T-helper 2 cell treated with Interferon-gamma antibody and Interleukin-4, amounts not matched to agents 5 μg/mL and 100 μg/mL, for 36 hours (primary cell): ENCODE measurements at places on chromosomes 5 and 9.

- no peaks in the 10 kb centered on the region for H3K4me1 ChIP-seq
- H3K27ac ChIP-seq = no peak overlapping the region
- no peak for DNase-seq
Observed at GRCh38 chr5:83724001-83724400, 3.3 kb upstream of the HAPLN1 start.

DNA sequence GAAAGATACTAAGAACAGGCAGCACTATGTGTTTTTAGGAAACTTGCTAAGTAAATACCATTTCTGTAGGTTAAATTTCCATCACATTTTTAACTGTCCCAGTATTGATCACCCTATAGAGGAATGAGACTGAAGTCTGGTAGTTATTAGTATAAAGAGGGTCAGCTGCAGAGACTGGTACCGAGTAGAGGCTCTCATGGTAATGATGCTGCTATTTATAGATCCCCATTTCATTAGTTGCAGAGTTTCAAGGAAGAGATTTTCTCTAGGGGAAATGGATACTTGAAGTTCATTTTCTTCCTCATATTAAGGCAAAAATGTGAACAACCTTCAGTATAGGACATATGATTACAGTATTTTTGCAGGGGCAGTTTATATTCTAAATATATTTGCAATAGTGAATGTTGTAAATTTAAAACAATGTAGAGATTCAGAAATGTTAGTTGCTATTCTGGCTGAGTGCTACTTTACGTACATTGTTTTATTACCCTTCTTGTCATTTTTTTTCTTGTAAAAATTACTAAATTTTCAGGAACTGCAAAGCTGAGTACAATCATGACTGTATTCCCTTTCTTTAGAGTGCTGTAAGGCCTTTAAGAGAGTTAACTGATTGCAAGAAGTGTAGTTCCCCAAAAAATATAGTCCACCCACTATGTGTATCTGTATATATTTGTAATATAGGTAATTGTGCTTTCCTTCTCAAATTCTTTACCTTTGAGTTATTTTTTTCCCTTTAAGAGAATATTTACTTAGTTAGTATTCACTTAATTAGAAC lies 14.7 kb downstream of the PBX3 start:
- H3K27ac ChIP-seq = no peak overlapping the region
- no peak overlapping the region for H3K4me3 ChIP-seq
- no peak for DNase-seq
- H3K36me3 ChIP-seq = peaks cover 4% of the 10 kb centered on the region
- peaks cover 12% of the 10 kb centered on the region for H3K4me1 ChIP-seq
- H3K27me3 ChIP-seq = no peaks in the 10 kb centered on the region

- H3K4me1 ChIP-seq = no peaks in the 10 kb centered on the region
- no peak overlapping the region for H3K4me3 ChIP-seq
- DNase-seq = no peak
- no peaks in the 10 kb centered on the region for H3K36me3 ChIP-seq
- no peaks in the 10 kb centered on the region for H3K27me3 ChIP-seq
Observed at GRCh38 chr9:25207402-25208195, 470.6 kb downstream of the TUSC1 start.

DNA sequence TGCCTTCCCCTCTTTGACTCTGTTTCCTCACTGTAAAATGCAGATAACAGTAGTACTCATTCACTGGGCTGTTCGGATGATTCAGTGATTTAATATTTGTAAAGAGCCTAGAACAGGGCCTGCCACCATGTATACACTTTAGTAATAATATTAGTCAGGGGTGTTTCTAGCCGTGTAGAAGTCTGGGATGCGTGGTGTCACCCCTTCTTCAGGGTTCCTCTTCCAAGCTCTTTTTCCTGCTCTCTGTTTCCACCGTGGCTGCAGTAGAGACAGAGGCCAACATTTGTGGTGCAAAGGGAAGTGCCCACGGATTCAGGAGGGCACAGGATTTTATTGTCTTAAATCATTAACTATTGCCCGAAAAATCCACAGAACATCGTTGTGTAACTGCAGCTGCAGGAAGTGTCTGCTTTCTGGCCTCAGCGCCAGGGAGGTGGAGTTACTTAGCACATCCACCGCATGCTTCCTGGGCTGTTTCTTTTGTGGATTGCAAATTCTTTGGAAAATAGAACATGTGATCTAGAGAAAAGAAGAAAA lies 61.7 kb downstream of the TRIO start:
- peaks cover 12% of the 10 kb centered on the region for H3K4me1 ChIP-seq
- no peak for DNase-seq
- H3K27me3 ChIP-seq = peaks cover 4% of the 10 kb centered on the region
- no peaks in the 10 kb centered on the region for H3K36me3 ChIP-seq
- H3K4me3 ChIP-seq = no peak overlapping the region

DNA sequence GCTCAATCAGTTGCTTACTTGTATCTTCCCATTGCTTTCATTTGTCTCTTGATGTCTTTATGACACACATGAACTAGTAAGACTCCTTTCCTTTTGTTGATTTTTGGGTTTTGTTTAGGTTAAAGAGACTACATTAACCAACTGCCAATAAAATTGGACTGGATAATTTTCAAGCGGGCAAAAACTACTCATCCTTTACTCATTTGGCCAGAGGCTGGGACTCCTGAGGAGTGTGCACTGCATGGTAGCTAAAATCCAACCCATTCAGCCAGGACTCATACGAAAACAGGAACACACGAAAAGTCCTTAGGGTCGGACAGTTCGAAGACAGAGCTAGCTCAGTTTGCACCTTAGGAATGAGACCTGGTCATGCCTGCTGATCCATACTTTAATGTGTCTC lies 6.0 kb downstream of the SLC46A2 start:
- no peak overlapping the region for H3K27ac ChIP-seq
- DNase-seq = no peak
- peaks cover 12% of the 10 kb centered on the region for H3K27me3 ChIP-seq
- no peak overlapping the region for H3K4me3 ChIP-seq
- H3K4me1 ChIP-seq = no peaks in the 10 kb centered on the region

- no peak overlapping the region for H3K4me3 ChIP-seq
- DNase-seq = peak; percentile 26
- no peak overlapping the region for H3K27ac ChIP-seq
- peaks cover 3% of the 10 kb centered on the region for H3K27me3 ChIP-seq
- H3K36me3 ChIP-seq = no peaks in the 10 kb centered on the region
Observed at GRCh38 chr9:136671646-136672430, 9.1 kb downstream of the EGFL7 start.

- H3K4me1 ChIP-seq = peaks cover 5% of the 10 kb centered on the region
- no peak overlapping the region for H3K4me3 ChIP-seq
- no peak overlapping the region for H3K27ac ChIP-seq
- H3K27me3 ChIP-seq = no peaks in the 10 kb centered on the region
- H3K36me3 ChIP-seq = peaks cover 33% of the 10 kb centered on the region
Observed at GRCh38 chr5:41748631-41749030, 121.6 kb downstream of the OXCT1 start.

- H3K4me1 ChIP-seq = peaks cover 25% of the 10 kb centered on the region
- H3K4me3 ChIP-seq = no peak overlapping the region
- no peak overlapping the region for H3K27ac ChIP-seq
- H3K36me3 ChIP-seq = peaks cover 23% of the 10 kb centered on the region
Observed at GRCh38 chr5:65778126-65778525, 56.1 kb downstream of the NLN start.

DNA sequence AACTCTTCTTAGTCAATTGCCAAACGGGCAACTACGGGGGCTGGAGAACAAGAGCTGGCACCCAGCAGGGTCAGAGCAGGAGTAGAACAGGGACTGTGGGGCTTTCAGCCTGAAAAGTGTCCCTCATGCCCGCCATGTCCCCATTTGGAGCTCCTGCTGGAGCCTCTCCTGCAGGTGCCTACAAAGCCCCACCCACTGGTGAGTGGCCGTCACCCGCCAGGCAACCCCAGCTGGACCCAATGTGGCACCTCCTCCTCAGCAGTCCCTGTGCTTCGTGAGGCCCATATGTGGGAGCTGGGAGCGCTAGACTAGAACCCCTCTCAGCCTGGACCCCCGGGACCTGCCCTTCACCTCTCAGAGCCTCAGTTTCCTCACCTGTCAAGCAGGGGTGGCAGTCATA lies 40.9 kb downstream of the VAV2 start:
- H3K27ac ChIP-seq = no peak overlapping the region
- no peak overlapping the region for H3K4me3 ChIP-seq
- H3K4me1 ChIP-seq = peaks cover 3% of the 10 kb centered on the region

DNA sequence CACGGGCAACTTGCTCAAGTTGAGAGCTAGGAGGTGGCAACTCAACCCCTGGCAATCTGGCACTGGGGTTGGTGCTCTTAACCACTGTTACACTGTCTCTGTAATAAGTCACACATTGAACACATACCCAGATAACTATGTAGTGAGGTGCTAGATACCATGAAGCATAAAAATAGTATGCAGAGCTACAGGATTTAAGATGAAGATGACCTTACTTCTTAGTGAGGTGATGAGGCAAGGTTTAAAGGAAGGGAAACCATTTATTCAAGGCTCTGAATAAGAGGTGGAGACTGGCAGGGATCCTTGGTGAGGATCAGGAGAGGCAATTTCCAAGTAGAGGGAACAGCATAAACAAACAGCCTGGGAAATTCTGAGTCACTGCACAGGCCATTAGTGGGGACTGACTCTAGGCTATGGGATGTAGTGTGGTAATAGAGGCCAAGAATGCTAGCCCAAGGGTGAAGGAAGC lies 67.6 kb upstream of the NR3C1 start:
- no peak overlapping the region for H3K4me3 ChIP-seq
- no peak for DNase-seq
- H3K27ac ChIP-seq = no peak overlapping the region
- H3K4me1 ChIP-seq = no peaks in the 10 kb centered on the region

DNA sequence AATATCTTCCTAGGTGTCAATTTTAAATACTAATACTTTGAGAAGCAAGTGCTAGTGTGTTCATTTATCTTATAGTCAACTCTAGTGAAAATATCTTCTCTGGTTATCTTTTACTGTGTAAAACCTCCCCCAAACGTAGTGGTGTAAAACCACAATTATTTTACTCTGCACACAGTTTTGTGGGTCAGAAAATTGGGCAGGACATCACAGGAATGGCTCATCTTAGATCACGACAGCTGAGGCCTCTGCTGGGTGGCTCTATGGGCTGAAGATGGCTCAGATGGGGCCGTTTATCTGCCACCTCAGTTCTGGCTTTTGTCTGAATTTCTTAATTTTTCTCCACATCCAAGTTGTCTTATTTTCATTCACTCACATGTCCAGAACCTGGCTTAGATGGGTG lies 457.2 kb upstream of the ACTBL2 start:
- no peak overlapping the region for H3K4me3 ChIP-seq
- no peaks in the 10 kb centered on the region for H3K27me3 ChIP-seq
- H3K27ac ChIP-seq = no peak overlapping the region
- H3K4me1 ChIP-seq = no peaks in the 10 kb centered on the region

GRCh38 chr9:99142275-99142674 lies 37.4 kb downstream of the TGFBR1 start:
- peaks cover 20% of the 10 kb centered on the region for H3K4me1 ChIP-seq
- DNase-seq = no peak
- no peaks in the 10 kb centered on the region for H3K27me3 ChIP-seq
- peaks cover 66% of the 10 kb centered on the region for H3K36me3 ChIP-seq
- H3K4me3 ChIP-seq = no peak overlapping the region

DNA sequence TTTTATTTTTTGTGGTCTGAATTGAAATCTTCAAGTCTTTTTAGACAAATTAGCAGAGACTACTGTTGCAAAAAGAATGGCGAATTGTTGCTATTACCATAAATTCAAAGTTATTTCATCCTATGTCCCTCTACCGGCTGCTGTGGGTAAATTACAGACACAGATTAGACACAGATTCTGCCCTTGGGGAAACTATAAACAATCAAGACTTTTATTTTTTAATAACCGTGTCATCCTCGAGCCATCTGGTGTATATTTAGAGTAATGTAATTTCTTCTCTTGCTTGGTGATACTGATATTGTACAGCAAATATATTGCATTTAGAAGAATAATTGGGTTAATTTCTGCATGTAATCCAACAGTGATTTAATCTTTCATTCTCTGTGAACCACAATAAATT lies 228.0 kb upstream of the ADAMTSL1 start:
- H3K4me3 ChIP-seq = no peak overlapping the region
- H3K27ac ChIP-seq = no peak overlapping the region
- H3K4me1 ChIP-seq = no peaks in the 10 kb centered on the region
- no peak for DNase-seq

DNA sequence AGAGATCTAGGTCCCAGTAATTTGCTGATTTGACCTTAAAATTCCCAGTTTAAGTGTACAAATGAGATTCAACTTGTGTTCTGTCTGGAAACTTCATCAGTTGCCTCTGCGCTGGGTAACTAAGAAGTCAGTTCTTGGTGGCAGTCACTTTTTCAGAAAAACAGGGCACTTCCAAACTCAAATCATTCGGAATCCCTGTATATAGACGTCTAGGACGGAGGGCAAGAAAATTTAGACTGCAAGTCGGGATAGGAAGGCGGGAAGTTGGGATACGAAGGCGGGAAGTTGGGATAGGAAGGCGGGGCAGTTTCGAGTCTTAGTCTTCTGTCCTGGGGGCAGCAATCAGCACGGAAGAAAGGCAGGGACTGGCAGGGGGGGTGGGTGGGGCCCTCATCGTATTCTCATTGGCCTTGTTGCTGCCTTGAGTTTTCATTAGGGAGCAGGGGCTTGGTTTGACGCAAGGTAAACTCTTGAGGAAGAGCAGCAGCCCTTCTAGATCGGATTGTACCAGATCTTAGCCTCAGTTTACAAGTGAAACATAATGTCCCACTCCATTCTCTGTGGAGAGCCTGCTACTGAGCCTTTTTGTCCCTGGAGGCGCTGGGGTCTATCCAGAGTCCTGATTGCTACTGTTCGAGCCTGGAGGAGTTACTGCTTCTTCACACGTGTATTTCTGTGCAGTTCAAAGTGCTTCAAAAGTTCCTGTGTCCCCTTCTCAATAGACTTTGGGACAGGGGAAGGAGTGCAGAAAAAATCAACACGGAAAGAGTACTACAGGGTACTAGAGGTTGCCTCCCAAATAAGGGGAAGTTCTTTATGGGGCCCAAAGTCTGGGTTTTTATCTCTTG lies 2.7 kb upstream of the PURA start:
- no peak overlapping the region for H3K27ac ChIP-seq
- DNase-seq = no peak
- peaks cover 54% of the 10 kb centered on the region for H3K4me1 ChIP-seq
- peaks cover 11% of the 10 kb centered on the region for H3K36me3 ChIP-seq
- H3K4me3 ChIP-seq = no peak overlapping the region
- peaks cover 52% of the 10 kb centered on the region for H3K27me3 ChIP-seq

DNA sequence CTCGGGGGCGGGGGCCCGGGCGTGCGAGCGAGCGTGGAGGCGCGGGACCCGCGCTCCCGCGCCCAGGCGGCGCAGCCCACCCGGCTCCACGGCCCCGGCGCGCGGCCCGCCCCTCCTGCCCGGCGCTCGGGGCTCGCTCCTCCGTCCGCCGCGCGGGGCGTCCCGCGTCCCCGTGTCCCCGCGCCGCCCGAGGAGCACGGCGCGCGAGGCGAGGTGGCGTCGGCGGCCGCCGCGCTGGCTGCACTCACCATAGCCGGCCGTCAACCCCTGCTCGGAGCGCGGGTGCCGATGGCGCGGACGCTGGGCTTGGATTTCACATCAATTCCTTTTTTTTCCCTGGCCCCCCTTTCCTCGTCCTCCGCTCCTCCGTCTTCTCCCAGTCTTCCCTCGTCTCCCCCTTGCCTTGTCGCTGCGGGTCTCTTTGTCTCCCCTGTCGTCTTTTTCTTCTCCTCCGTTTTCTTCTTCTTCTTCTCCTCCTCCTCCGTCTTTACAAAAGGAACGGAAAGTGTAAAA lies 494 bp downstream of the PTCH1 start:
- peaks cover 24% of the 10 kb centered on the region for H3K4me1 ChIP-seq
- H3K27ac ChIP-seq = peak overlapping the region; percentile 78
